Right renal pelvis (tissue), 4 donors: ENCODE measurements at places on chromosomes 16 and 17.

DNA sequence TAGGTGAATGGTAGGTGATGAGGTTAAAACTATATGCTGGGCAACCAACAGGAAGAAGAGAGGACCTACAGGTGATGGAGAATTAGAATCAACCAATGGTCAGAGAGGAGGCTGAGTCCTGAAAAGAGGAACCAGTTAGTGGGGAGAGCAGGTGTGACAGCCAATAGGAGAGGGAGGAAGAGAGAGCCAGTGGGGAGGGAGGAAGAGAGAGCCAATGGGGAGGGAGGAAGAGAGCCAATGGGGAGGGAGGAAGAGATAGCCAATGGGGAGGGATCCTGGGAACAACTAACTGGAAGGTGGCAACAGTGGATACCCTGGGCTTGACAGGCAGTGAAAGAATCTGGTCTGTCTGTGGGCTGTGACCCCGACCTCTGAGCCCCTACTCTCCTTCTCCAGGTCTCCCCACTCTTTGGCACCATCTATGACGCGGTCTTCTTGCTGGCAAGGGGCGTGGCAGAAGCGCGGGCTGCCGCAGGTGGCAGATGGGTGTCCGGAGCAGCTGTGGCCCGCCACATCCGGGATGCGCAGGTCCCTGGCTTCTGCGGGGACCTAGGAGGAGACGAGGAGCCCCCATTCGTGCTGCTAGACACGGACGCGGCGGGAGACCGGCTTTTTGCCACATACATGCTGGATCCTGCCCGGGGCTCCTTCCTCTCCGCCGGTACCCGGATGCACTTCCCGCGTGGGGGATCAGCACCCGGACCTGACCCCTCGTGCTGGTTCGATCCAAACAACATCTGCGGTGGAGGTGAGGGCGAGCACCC, 3.7 kb downstream of the GUCY2D start:
- no peak for DNase-seq

DNA sequence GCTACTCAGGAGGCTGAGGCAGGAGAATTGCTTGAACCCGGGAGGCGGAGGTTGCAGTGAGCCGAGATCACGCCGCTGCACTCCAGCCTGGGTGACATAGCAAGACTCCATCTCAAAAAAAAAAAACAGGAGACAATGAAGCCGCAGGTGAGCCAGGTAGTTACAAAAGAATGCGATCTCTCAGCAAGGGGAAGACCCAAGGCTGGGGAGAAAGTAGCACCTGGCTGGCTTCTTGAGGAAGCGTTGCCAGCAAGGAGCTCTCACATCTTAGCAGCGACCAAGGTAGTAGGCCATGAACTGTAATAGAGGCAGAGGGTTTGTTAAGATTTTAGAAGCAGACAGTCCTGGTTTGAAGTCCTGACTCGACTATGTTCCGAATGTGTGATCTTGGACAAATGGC, 175.0 kb downstream of the AIPL1 start:
- DNase-seq: no peak

- no peak for DNase-seq
Observed at GRCh38 chr17:205817-206216, 24.4 kb upstream of the DOC2B start.

GRCh38 chr17:75345514-75346167, 56.4 kb upstream of the SLC25A19 start:
- no peak for DNase-seq

DNA sequence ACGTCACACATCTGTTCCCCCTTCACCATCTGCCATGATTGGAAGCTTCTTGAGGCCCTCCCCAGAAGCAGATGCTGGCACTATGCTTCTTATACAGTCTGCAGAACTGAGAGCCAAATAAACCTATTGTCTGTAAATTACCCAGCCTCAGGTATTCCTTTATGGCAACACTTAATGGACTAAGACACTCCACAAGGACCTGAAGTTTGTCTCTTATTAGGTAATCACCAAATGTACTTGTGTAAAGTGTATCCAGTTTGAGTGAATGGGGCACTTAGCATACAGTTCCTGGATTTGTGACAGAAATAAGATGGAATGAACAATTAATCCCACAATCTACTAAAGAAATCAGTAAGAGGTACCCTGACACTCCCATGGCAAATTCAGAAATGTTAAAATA, 105.3 kb downstream of the SLC39A11 start:
- DNase-seq: no peak

GRCh38 chr17:55158439-55158838, 106.3 kb upstream of the HLF start:
- DNase-seq: no peak

DNA sequence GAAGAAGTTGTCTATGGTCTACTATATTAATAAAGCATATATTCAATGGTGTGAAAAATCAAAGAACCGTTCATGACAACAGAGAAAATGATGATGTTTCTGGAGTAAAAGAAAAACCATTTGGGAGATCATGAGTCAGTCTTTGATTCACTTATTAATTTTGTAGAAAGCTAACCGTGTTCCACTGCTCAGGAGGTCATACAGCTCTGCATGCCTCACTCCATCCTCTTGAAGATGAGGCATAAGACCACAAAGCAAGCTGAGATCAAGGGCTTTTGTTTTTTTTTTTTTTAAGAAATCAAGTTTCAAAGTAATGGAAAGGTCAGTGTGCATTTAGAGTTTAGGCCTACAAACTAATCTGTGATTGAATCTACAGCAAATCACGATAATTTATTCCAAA, 206.4 kb downstream of the CEP112 start:
- DNase-seq: no peak

DNA sequence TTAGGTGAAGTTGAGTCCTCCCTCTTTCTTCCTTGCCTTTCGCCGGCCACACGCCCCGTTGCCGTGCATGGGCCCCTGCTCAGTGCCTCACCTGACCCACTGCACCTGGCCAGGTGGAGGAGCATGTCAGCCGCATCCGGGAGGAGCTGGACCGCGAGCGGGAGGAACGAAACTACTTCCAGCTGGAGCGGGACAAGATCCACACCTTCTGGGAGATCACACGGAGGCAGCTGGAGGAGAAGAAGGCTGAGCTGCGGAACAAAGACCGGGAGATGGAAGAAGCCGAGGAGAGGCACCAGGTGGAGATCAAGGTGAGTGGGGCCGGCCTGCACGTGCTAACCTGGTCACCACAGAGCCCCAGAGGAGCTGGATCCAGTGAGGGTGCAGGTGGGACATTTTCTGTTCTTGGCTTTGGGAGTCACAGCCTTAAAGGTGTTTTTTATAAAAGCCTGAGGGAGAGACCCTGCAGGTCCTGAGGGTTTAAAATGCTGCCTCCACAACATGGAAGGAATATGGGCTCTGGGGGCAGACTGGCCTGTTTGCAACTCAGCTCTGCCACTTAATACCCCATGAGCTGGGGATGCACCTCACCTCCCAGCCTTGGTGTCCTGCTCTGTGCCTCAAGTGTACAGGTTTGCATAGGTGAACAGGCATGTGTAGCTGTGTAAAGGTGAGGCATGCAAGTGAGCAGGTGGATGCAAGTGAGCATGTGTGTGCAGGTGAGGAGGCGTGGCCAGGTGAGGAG, 12.1 kb upstream of the DBNDD1 start:
- DNase-seq: no peak

- no peak for DNase-seq
Observed at GRCh38 chr17:70184770-70185169, 15.4 kb downstream of the KCNJ2 start.

DNA sequence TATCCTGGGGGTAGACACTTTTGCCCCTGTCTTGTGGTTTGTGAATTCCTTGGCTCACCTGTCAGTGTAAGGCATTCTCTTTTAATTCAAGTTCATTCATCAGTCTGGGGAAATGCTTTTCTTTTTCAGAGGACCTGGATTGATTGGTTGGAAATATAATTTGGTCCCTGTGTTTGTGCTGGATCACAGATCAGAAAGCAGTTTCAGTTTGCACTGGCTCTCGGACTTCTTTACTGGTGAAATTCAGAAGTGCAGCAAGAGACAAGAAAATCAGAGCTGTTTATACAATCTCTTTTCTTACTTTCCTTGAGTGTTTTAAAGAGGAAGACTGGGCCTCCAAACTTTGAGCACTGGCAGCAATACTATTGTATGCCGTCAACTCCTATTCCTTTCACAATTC, 161.8 kb upstream of the KCNJ16 start:
- no peak for DNase-seq

GRCh38 chr16:46428108-46429061, 192.8 kb downstream of the SHCBP1 start:
- DNase-seq: no peak

- no peak for DNase-seq
Observed at GRCh38 chr17:17498606-17499301, 2.6 kb upstream of the RASD1 start.

DNA sequence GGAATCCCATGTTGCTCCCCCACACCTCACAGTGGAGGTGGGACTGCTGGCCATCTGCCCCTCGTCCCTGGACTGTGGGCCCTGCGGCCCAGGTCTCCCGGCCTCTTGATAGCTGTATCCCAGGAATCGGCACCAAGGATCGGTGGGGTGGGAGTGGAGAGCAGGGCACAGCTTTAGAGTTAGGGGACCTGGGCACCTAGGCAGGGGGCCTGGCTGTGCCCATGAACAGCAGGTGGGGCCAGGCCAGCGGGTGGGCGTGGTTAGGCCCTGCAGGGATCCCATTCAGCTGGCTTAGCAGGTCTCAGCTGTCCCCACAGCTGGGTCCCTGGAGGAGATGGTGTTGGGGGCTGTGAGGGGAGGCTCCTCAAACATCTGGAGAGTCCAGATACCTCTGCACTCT, 49.2 kb downstream of the SREBF1 start:
- no peak for DNase-seq

DNA sequence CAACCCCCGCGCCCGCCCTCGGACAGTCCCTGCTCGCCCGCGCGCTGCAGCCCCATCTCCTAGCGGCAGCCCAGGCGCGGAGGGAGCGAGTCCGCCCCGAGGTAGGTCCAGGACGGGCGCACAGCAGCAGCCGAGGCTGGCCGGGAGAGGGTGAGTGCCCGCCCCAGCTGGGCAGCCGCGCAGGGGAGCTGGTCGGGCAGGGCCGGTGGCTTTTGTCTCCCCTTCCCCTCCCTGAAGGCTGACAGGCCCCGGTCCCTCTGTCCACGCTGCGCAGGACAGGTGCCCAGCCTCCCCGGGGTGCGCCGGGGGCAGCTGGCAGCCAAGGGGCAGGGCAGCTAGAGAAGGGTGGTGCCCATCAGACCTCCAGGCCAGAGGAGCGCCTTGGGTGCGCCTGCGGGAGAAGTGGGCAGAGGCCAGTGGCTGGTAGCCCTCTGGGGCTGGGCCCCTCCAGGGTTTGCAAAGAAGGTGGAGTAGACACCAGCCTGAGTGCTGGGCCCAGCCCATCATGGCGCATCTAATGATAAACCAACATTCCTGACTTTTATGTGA, 278 bp downstream of the ITGB4 start:
- no peak for DNase-seq

DNA sequence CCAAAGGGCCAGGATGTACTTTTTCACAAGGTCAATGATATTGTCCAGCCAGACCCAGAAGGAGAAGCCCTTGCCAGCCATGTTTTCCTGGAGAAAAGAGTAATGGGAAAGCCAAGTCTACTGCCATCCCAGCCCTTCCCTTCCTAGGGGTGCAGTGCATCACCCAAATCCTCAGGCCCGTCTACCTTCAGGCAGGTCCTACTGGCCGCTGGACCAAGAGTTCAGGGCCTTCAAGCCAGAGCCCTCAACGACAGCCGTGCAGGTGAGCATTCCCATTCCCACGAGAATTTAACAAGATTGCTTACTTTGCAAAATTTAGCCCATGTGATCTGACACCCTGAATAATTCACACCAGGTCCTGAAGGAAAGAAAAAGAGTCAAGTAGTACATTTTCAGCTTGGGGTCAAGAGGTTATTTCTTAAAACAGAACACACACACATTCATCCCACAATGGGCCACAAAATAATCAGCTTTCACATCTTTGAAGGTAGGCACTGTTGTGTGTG, 35.0 kb downstream of the STAT5A start:
- no peak for DNase-seq

DNA sequence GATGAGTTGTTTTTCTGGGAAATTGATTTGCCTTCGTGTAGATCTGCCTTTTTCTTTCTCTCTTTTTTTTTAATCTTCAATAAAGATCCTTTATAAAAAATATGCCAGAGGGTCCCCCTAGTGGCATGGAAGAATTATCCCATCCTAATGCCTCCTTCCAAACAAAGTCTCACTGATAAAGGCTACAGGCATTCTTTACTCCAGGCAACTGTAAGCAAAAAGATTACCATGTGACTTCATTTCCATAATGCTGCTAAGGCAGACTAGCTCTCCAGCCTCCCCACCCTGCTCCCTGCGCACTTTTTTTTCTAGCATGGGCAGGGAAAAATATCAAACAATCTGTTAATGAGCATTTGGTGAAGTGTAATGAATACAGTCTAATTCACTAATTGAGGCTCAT, 220.2 kb upstream of the CDH8 start:
- DNase-seq: no peak

DNA sequence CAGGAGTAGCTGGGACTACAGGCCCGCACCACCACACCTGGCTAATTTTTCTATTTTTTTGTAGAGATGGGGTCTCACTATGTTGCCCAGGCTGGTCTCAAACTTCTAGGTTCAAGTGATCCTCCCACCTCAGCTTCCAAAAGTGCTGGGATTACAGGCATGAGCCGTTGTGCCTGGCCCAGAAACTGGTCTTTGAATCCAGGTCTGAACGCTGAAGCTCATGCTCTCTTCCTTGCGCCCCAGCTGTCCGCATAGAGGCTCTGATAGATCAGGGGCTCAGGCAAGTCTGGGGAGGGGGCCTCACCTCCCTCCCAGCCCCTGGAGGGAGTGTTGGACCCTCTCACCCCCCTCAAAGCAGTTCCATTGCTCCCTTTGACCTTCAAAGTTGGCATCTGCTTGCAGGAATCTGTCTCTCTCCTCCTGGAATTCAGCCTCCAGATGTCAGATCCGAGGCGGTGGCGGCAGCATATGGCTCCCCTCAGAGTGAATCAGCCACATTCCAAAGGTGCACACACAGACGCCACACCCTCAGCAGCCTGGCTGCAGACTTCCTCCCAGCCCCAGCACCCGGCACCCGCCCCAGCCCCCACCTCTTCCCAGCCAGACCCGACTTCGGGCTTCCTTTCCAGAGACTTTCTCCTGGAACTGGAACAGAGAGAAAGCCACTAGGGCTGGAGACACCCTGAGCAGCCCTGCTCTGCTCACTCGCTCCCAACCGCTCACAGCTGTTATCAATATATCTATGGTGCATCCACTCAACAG, 16.9 kb upstream of the GLIS2 start:
- no peak for DNase-seq

DNA sequence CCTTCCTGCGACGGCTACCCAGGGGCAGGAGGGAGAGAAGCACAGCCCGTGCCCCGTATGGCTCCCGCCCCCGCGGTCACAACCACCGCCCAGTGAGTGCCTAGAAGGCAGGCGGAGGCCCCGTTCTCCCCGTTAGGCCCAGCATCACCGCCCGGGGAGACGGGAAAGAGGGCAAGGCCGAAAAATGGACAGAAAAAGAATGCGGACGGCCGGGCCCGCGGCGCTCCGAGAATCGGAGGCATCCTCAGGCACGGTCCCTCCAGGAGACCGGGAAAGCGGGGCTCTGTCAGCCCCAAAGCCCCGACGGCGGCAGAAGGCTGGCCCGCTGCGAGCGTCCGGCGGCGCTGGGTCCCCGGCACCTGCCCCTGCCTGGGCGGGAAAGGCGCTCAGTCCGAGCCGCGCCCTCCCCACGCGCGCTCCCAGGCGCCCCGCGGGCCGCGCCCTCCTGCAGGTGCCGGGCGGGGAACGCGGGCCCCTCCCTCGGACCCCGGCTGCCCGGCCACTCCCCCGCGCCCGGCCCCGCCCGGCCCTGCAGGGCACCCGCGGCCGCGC, 407 bp downstream of the MCRIP1 start:
- no peak for DNase-seq
